ENCODE measurements at places on chromosomes 11 and 22. TPM values are rescaled to one million over a fixed set of nuclear protein-coding genes. Genes with fewer than 3 reads are reported as not detected.

Gene OR8H1
- not detected for polyA plus RNA-seq

Gene SOX6
- polyA plus RNA-seq, result 0.66 TPM

Gene FLRT1
- 0.76 TPM for polyA plus RNA-seq

Gene ELFN2
- 0.18 TPM for polyA plus RNA-seq

Gene EXPH5
- 3.6 TPM for polyA plus RNA-seq

Gene PLAAT4
- 4.6 TPM for polyA plus RNA-seq

Gene CD59
- polyA plus RNA-seq, result 73.9 TPM

Gene DRG1
- polyA plus RNA-seq, result 78.1 TPM

Gene OR8H2
- polyA plus RNA-seq, result not detected

Gene PNPLA5
- polyA plus RNA-seq, result 2.3 TPM

Gene ELF5
- polyA plus RNA-seq, result not detected

Gene SNU13
- polyA plus RNA-seq, result 512 TPM

Gene LRRN4CL
- polyA plus RNA-seq, result 0.08 TPM

Data from GM23338 (cell line).